ENCODE measurements at places on chromosomes 13 and 19. TPM values are rescaled to one million over a fixed set of nuclear protein-coding genes. Genes with fewer than 3 reads are reported as not detected.

The NLRP5 gene
- not detected for total RNA-seq

The ZNF534 gene
- total RNA-seq: not detected

The FBXW9 gene
- total RNA-seq: 7.2 TPM

The ZNF224 gene
- total RNA-seq: 20.5 TPM

The ZNF442 gene
- 4.6 TPM for total RNA-seq

The TEX26 gene
- total RNA-seq: not detected

The PCDH17 gene
- not detected for total RNA-seq

The IQCN gene
- total RNA-seq: 0.50 TPM

The CCL25 gene
- total RNA-seq: not detected

The DENND1C gene
- total RNA-seq: not detected

The PINLYP gene
- total RNA-seq: 2.9 TPM

The GAPDHS gene
- total RNA-seq: not detected

The IGFL1 gene
- not detected for total RNA-seq

The NBEA gene
- total RNA-seq: 6.1 TPM

The ZIC5 gene
- total RNA-seq: not detected

The HPN gene
- not detected for total RNA-seq

The SMAD9 gene
- total RNA-seq: 2.1 TPM

The SIGLEC8 gene
- total RNA-seq: not detected

The TTC9B gene
- not detected for total RNA-seq

The ZSCAN22 gene
- 3.2 TPM for total RNA-seq

The GRIK5 gene
- total RNA-seq: 0.44 TPM

The CTU1 gene
- total RNA-seq: 11.1 TPM

The PRSS57 gene
- total RNA-seq: not detected

The CYP2A7 gene
- not detected for total RNA-seq

The SOX1 gene
- total RNA-seq: not detected

The ALKBH6 gene
- total RNA-seq: 20.0 TPM

The U2AF2 gene
- 117 TPM for total RNA-seq

The TIMM29 gene
- total RNA-seq: 42.7 TPM

The CEACAM1 gene
- under 0.01 TPM for total RNA-seq

The RAB8A gene
- 63.9 TPM for total RNA-seq

The SYNE4 gene
- not detected for total RNA-seq

The GFY gene
- total RNA-seq: 0.11 TPM

The PSG5 gene
- 5.0 TPM for total RNA-seq

The IGFL4 gene
- total RNA-seq: under 0.01 TPM

The CALR3 gene
- total RNA-seq: not detected

The RNF225 gene
- not detected for total RNA-seq

The PSG7 gene
- not detected for total RNA-seq

The CGB7 gene
- total RNA-seq: 0.22 TPM

The EFNA2 gene
- not detected for total RNA-seq

The ZNF439 gene
- total RNA-seq: 6.7 TPM

The APOC1 gene
- total RNA-seq: 1.4 TPM

The ZNF208 gene
- total RNA-seq: 0.25 TPM

The ZFP28 gene
- 10.5 TPM for total RNA-seq

The CRX gene
- total RNA-seq: not detected

The CYP4F2 gene
- not detected for total RNA-seq

The WDR87 gene
- not detected for total RNA-seq

The KCNJ14 gene
- 0.37 TPM for total RNA-seq

The SMIM44 gene
- not detected for total RNA-seq

Data from uterine smooth muscle cell (primary cell).